Activated T-helper 2 cell treated with anti-CD3 and anti-CD28 coated beads, Interferon-gamma antibody, Interleukin-2, Interleukin-4, amounts not matched to agents 10 μg/mL and 5 μg/mL and 100 μg/mL, durations not matched to agents 14 hours and 24 hours and 36 hours (primary cell): ENCODE measurements at places on chromosomes 3 and 15. TPM values are rescaled to one million over a fixed set of nuclear protein-coding genes. Genes with fewer than 3 reads are reported as not detected.

Gene HRG
- not detected in 2 replicates for total RNA-seq

Gene C3orf20
- total RNA-seq, result 0.07 and 0.16 TPM in 2 replicates

DNA sequence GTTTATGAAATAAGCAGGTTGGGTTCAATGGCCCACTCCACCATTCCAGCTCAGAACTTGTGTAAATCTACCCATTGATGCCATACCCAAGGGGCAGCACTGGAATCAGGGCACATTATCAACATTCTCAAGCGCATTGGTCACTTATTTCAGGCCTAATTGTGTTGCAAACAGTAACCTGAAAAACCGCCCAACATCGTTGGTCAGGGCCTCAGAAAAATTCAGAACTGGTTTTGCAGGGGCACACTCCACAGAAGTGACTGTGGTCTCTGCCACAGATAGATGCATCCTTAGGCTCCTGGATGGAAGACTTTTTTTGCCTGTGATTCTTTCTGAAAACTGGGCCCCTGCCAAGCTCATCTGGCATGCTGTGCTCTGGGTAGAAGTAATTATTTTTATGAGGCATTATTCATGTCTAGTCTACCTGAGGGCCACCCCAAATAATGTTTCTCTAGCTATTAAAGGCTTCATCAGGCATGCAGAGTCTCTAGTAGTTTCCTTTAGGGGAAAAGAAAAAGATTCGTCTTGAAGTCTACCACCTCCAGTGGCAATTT lies 21.7 kb upstream of the LRTM1 start:
- H3K4me3 ChIP-seq, result no peak overlapping the region
- DNase-seq, result no peak
- H3K36me3 ChIP-seq, result no peaks in the 10 kb centered on the region
- H3K27ac ChIP-seq, result no peak overlapping the region
- H3K4me1 ChIP-seq, result no peaks in the 10 kb centered on the region

GRCh38 chr15:22258398-22259150 lies 178.2 kb downstream of the OR4M2 start:
- H3K4me3 ChIP-seq, result no peak overlapping the region
- no peak overlapping the region for H3K27ac ChIP-seq
- no peak for DNase-seq
- H3K36me3 ChIP-seq, result no peaks in the 10 kb centered on the region
- peaks cover 34% of the 10 kb centered on the region for H3K4me1 ChIP-seq
- H3K27me3 ChIP-seq, result peaks cover 6% of the 10 kb centered on the region

DNA sequence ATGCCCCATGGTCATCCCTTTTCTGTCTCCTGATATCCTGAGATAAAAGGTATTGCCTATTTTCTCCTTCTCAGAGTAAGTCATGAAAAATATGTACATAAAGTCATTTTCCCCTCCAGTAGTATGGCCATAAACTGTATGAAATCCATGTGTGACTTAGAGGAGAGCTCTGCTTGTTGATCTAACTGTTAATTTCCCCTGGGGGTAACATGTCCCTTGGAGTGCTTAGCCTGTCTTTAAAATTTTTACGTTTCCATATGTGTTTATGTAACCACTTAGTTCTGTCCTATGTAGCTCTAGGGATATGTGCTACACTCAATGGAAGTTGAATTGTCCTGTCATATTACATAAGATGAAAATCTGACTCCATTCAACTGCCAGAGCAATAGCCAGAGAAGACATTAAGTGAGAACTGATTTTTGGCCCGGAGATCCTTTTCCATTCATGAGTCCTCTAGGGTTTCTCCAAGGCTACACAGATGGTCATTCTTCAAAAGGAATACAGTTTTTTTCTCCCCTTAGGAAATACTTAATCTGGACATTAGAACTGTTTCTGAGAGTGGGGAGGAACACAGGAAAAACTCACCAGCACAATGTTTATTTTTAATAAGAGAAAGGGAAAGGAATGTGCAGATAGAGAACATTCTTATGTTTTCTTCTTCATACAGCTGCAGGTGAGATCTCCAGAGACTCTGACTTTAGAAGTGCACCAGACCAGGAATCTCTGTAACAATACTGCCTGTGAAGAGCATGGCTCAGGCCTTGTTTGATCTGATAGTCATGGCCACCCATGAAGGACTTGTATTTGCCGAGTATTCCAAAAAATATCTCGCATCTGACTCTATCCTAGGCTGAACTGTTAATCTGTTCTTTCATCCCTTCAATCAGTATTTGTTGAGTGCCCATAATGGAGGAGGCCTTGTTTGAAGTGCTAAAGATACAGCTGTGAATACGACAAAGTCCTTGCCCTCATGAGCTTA lies 29.8 kb upstream of the CLRN1 start:
- no peaks in the 10 kb centered on the region for H3K4me1 ChIP-seq
- H3K4me3 ChIP-seq, result no peak overlapping the region
- no peak overlapping the region for H3K27ac ChIP-seq
- DNase-seq, result no peak
